ENCODE measurements at places on chromosomes 16 and 17.
A peak's percentile ranks its signal among the peaks of the same experiment; 100 is the strongest.

GRCh38 chr17:62657145-62657665 lies 29.7 kb downstream of the MRC2 start:
- DNase-seq: no peak

- no peak for DNase-seq
These were observed 11.3 kb downstream of the RFFL start for GRCh38 chr17:35052241-35052610.

- DNase-seq: no peak
These were observed 17.0 kb upstream of the EXOC7 start for GRCh38 chr17:76120658-76121008.

GRCh38 chr17:12927541-12928425 lies 90.0 kb downstream of the ELAC2 start:
- DNase-seq: no peak

DNA sequence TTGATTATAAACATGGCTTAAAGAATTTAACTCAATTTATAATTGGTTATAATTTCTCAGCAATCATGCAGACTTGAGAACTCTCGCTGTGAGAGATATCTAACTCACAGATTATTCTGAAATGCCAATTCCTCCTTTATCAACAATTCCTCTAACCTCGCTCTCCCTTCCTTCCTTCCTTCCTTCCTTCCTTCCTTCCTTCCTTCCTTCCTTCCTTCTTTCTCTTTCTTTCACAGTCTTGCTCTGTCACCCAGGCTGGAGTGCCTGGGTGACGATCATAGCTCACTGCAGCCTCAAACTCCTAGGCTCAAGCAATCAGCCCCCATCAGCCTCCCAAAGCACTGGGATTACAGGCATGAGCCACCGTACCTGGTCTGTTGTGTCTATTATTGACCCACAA lies 42.4 kb downstream of the CHD9 start:
- no peak for DNase-seq

GRCh38 chr17:80679816-80680215 lies 135.2 kb downstream of the RPTOR start:
- DNase-seq: no peak

DNA sequence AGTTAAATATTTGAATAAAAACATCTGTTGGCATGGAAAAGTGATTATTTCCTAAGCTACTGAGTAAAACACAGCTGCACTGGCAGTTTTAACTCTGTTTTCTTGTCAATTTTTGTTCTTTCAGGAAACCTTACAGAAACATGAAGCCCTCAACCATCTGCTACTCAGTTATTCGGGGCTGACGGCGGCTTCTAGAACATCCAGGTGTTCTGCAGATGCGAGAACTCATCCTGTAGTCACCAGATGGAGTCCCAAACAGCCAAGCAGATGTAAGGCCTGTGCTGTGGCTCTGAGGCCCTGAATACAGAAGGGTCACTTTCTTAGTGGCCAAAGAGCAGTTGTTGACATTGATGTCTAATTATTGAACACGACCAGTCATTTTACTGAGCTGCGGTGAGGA lies 15.5 kb downstream of the ARSG start:
- no peak for DNase-seq

GRCh38 chr16:10862438-10862837 lies 14.6 kb upstream of the CIITA start:
- DNase-seq: peak; percentile 43

GRCh38 chr17:46078675-46079074 lies 79.6 kb downstream of the STH start:
- DNase-seq: no peak

- no peak for DNase-seq
These were observed 170.7 kb downstream of the CYB561 start for GRCh38 chr17:63275318-63275970.

- DNase-seq: no peak
These were observed 56.8 kb downstream of the AMFR start for GRCh38 chr16:56368545-56368944.

DNA sequence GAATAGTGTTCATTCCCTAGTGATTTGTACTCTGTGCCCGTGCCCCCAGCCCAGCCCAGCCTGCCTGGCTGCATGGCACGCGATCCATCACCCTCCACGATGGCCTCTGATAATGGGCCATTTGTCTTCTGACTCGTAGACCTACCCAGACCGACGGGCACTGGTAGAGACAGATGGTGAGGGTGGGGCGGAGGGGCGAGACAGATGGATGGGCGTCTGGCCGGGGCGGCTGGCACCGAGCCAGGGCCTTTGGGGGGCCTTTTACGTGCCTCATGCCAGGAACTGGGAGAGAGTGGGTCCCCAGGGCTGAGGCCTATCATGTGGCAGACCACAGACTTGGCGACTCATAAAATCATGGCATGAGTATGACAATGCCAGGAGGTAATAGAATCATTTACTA lies 25.4 kb downstream of the CRHR1 start:
- no peak for DNase-seq

GRCh38 chr17:76726776-76727718 lies at the start of gene METTL23:
Gene METTL23 (plus strand): TSS chr17:76726839. CDS start chr17:76729711, 2,872 bp downstream.
- DNase-seq: peak; percentile 42

DNA sequence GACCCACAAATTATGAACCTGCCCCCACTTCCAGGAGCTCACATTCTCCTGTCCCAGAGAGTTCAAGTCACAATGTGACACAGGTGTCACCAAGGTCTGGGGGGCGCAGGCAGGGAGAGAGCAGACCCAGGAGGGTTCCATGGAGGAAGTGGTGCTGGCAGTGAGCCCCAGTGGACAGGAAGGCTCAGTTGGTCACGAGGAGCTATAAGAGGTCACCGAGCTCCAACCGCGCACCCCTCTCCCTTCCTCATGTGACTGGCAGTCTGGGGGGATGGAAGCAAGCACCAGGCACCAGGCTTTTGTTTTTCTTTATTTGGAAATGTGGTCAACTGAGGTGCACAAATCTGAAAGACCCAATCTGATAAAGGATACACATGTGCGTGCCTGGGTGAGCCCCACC lies 2.5 kb downstream of the ITGAD start:
- no peak for DNase-seq

DNA sequence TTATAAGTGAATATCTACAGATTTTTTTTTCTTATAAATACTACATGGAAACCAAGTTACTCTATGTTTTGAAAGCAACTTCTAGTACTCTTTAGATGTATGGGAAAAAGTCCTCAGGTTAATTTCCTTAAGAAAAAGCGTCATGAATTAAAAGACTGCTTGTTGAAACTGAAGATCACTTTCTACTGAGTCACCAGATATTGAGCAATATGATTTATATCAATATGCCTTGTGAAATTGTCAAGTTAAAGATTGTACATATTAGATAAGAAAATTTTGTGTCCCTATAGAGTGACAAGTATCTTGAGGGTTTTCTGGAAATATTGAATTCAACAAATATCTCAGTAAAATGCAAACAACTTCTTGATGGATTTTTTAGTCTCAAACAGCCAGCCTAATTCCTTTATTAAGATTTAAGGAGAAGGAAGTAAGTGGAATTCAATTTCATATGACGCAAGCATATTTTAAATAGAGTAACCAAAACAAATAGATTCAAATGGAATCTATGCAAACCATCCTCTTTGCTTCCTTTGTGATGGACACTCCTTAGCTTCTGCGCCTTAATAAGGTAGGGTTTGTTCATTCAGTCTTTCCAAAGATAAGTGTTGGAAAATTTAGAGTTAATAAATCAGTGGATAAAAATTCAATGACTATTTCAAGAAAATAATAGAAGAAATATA lies 16.6 kb downstream of the KRT12 start:
- DNase-seq: no peak

GRCh38 chr17:28173801-28174200 lies 131.3 kb downstream of the NLK start:
- peak; percentile 45 for DNase-seq

DNA sequence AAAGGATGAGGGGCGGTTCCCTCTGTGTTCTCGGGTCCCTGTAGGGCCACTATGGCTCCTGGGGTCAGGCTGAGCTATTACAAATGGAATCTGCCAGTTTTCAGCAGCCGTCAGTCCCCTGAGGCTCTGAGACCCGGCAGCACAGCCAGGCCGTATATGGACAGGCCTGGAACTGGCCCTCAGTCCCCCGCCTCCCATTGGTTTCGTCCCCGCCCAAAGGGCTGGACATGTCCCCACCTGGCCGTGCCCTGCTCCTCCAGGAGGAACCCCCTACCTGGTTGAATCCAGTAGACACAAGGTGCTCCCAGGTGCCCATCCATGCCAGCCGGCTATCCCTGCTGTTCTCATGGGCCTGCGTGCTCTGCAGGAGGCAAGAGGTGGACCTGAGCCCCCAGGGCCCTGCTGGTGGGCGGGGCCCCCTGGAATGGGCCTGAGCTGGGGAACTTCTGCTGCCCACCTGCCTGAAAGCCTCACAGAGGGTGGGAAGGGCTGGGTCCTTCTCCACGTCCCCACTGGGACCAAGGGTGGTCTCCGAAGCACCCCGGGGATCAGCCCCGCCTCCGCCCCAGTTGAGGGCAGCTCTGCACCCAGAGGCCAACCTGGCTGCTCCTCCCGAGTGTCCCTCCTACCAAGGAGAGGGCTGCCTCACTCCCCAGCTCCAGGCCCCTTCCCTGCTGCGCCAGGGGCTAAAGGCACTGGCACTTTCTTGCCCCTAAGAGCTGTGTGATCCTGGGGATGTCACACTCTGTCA lies 16.8 kb downstream of the VASN start:
- no peak for DNase-seq

All from GDM1 (cell line).